Stimulated activated CD4-positive, alpha-beta T cell treated with anti-CD3 and anti-CD28 coated beads, Interleukin-1b, Interleukin-23, amount 100 ng/mL, for 1 hour (primary cell): ENCODE measurements at places on chromosomes 11 and 22.

- DNase-seq, result no peak
Observed at GRCh38 chr11:14184028-14184940, 174.7 kb downstream of the RRAS2 start.

GRCh38 chr11:124970925-124971324 lies 16.9 kb downstream of the CCDC15 start:
- no peak for DNase-seq

- DNase-seq, result no peak
Observed at GRCh38 chr11:97231231-97231630, 841.4 kb downstream of the JRKL start.

- DNase-seq, result no peak
Observed at GRCh38 chr11:35007277-35007676, 90.9 kb downstream of the PDHX start.

- DNase-seq, result no peak
Observed at GRCh38 chr11:68445531-68446035, 15.0 kb upstream of the PPP6R3 start.

GRCh38 chr11:83611031-83611430 lies 324.9 kb upstream of the CCDC90B start:
- DNase-seq, result no peak

DNA sequence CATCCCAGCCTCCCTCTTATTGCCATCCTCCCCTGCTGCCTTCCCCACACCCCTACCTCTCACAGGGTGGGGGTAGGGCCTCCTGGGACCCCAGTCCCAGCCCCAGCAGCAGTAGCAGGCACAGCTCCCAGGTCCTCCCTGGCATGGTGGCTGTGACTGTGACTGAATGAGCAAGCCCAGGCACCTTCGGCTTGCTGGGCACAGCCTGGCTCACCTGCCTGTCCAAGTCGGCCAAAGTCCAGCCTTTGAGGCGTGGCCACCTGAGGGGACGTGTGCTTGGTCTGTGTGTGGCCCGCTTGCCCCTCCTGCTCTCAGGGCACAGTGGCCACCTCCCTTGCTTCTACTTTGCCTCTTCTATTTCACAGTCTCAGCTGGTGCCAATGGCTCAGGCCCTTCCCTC lies at the start of gene TREH:
Gene TREH (minus strand): TSS at position 168 of the 400 bp plus-strand sequence. CDS start 23 bp downstream, at position 145.
- DNase-seq, result no peak

GRCh38 chr11:65072631-65072966 lies 11.2 kb downstream of the CDCA5 start:
- no peak for DNase-seq

DNA sequence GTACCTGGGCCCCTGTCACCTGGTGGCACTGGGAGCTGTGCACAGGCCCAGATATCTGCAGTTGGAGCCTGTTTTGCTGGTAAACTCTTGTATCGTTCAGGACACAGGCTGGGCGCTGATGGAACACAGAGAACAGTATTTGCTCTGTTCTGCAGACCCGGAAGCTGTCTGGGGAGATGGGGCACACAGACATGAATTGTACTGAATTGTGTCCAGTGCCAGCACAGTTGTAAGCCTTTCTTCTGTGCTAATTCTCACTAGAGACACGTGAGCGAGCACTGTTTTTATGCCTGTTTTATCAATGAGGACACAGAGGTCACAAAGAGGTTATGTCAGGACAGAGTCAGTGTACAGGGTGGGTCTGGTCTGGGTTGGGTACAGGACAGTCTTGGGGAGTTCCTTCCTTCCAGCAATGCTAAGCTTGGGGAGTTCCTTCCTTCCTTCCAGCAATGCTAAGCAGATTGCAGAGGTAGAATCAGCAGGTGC lies 24.4 kb upstream of the ACR start:
- no peak for DNase-seq
